Activated CD4-positive, alpha-beta T cell treated with anti-CD3 and anti-CD28 coated beads for 36 hours (primary cell): ENCODE measurements at places on chromosomes 6 and 20. TPM values are rescaled to one million over a fixed set of nuclear protein-coding genes. Genes with fewer than 3 reads are reported as not detected.

DNA sequence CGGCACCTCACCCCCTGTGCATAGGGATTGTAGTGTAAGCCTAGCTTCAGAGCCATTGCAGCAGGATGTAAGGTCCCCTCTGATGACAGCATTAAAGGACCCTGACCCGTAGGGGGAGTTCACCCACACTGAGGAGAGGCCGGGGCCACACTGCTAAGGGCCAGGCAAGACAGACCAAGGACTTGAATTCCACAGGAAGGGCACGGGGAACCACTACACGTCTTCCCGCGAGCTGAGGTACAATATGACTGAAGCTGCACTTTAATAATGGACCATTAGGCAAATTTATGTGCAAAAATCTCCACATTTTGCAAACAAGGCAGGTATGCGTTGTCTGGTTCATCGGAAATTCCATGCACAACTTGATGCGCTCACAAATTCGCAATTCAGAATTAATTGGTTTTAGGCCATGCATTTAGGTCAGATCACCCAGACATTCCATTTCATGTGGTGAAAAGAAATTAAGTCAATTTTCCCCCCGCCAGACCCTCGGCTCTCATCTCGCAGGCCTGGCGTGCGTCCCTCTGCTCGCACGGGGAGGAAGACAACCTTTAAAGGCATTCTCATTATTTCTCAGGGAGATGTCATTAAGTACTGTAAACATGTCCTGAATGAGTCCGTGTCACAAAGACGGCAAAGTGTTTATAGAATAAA, 111.8 kb downstream of the FOXA2 start:
- DNase-seq, result no peak

GRCh38 chr20:37356387-37356786, 10.4 kb downstream of the SRC start:
- no peak for DNase-seq

DNA sequence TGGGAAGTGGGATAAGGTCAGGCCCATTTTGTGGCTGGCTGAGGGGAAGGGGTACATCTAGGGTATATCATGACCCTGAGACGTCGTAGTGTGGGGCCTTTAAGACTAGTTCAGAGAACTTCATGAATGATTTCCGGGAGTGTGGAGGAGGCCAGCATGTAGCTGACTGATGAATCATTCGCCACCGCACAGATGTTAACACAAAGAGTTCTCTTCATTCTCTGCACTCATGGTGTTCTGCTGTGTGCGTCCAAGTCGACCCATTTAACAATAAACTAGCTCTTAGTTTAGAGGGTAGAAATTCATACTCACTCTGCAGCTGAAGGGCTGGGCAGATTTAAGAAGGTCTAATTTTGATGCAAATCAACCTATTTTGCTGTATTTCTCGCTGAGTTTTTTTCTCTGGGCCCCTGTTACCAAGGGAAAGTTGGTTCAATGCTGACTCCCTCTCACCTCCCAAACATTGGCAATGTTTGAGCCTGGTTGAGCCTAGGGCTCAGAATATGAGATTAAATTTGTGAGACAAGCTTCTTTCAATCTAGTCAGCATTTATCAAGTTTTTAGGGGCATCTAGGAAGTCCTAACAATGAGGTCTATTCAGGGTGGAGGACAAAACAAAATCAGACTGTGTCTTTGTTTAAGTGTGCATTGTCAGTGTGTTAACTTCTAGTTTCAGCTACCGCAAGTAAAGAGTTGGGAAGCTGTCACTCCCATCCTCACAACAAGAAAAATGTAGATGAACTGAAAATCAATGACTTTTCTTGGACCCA, 106.8 kb upstream of the CBLN4 start:
- no peak for DNase-seq

GRCh38 chr6:31142361-31142761, 3.5 kb upstream of the PSORS1C2 start:
- no peak for DNase-seq

DNA sequence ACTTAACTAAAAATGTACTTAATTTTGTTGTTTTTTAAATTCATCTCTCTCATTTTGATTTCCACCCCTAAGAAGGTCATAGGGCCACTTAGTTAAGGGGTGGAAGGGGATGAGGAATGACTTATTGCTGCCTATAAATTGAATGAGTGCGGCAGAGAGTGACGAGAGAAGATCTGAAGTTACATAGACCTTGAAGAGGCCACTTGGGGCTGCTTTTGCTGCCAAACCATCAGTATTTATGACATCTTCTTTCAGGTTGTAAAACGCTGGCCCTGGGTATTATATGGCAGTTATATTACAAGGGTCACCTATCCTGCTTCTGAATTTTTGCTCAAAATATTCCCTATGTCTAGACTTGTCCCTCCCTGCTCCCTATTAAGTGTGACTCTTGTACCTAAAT, 119.6 kb upstream of the RIMS1 start:
- no peak for DNase-seq

DNA sequence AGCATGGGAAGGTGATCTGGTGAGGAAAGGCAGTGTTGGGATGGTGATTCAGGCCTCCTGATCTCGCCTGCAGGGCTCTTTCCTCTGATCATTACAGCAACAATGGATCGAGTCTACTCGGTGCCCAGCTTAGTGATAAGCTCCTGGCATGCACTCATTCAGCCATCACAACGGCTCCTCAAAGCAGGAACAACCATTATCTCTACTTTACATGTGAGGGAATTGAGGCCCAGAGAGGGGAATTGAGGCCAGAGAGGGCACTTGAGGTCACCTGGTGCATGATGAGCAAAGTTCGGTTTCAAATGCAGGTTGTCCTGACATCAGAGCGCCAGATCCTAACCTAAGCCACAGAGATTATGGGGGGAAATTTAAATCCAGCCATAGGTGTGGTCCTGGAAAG, 42.0 kb upstream of the BPIFA2 start:
- DNase-seq, result no peak

DNA sequence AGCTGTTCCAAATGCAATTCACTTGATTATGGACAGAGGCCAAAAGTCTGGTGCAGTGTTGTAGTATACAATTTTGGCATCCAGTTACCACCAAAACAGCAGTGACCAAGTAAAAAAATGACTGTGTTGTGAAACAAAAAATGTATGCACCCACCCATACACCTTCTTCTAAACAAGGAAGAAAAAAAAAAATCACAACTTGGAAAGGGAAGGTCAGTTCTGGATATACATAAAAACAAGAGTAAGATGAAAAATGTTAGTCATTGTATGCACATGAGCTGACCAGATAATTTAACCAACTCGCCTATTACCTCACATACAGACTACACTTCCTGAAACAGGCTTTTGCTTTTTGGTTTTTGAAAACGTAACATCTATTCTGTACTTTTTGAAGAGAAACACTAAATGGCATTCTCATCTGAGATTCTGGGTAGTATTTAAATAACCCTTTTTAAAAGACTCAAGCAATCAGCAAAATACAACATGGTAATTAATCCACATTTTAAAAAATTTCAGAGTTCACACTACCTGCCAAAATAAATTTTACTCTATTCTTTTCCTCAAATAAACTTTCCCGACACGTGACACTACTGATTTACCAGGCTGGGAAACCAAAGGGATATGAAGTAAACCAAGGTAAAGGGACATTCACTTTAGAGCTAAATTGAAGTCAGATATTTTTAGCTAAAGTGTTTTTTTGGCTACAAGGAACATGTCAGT, 141.6 kb upstream of the SHLD1 start:
- DNase-seq, result no peak

The KCNK5 gene
- total RNA-seq, result 12.7 TPM

The HLA-DQB1 gene
- total RNA-seq, result 3.1 TPM
